ENCODE measurements at places on chromosomes 4 and X.
A peak's percentile ranks its signal among the peaks of the same experiment; 100 is the strongest.

DNA sequence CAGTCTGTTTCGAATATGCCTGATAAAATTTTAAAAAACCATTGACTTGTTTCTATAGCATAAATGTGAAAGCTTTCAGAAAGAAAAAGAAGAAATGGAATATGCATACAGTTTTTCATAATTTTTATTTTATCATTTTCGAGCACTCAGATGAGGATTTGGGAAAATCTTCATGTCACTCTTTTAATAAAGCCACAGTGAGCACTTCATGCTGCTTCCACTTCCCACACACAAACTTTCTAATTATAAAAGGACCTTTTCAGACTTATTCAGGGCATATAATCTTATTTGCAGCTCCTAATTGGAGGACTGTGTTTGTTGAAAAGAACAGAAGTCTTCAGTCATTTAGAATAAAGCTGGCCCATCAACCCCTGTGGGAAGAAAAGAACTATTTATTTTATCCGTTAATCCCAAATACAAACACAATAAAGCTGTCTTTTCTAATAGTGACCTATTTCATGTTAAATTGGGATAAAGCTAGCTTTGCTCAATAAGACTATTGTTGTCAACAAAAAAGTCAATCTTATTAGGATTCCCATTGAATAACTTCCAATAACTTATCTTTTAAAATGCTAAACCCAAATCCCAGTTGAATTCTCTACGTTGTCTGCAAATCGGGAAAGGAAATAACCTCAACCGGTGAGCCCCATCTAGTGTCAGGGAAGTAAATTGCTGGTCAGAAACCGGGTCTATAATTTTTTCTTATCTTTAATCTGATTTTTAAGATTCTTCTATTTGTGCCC lies 211.5 kb downstream of the PDGFRA start:
- peak; percentile 25 for DNase-seq

DNA sequence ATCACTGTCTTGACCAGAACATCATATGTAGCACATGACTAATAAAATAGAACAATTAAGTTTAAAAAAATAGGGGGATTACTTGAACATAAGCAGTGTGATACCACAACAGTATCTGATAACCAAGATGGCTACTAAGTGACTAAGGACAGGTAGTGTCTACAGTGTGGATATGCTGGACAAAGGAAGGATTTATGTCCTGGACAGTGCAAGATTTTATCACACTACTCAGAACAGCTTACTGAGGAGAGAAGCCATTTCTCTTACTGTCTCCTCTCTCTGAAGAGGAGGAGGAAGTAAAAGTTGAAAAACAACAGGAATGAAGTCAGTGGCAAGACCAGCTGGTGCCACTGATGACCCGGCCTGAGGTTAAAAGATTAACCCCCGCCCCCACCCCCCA lies 4.0 kb upstream of the SLC10A7 start:
- DNase-seq = no peak

DNA sequence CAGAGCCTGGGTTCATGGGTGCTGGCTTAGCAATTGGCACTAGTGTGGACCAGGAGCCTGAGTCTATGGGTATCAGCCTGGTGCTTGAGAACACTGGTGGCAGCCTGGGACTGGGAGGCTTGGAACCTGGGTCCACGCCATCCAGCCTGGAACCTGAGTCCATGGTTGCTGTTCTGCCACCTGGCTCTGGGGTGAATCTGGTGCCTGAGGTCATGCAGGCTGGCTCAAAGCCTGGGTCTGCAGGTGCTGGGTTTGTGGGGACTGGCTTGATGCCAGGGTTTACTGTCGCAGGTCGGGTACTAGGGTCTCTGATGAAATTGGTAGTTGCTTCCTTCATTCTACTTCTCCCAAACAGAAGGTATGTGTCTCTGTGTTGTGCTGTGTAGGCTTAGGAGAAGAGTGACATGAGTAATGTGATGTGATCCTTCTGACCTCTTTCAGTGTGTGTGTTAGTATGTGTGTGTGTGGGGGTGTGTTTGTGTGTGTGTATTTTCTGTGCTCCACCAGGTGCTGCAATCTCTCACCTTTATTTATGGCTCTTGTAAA lies 517.0 kb upstream of the EPHA5 start:
- DNase-seq = no peak

- peak; percentile 3 for DNase-seq
Observed at GRCh38 chrX:78517124-78517523, 142.0 kb downstream of the RTL3 start.

- no peak for DNase-seq
Observed at GRCh38 chr4:54659749-54660535, 2.2 kb downstream of the KIT start.
